ENCODE measurements at places on chromosomes 13 and 19. TPM values are rescaled to one million over a fixed set of nuclear protein-coding genes. Genes with fewer than 3 reads are reported as not detected.

GRCh38 chr19:50638600-50638999 is 1.1 kb downstream of the SYT3 start:
- peak overlapping the region; percentile 70 for H3K4me3 ChIP-seq
- H3K4me1 ChIP-seq: peaks cover 9% of the 10 kb centered on the region
- peaks cover 89% of the 10 kb centered on the region for H3K27me3 ChIP-seq
- no peak for DNase-seq

UPK1A gene
- total RNA-seq: not detected

UCHL3 gene
- 23.2 TPM for total RNA-seq

CCNE1 gene
- total RNA-seq: 3.1 TPM

DNA sequence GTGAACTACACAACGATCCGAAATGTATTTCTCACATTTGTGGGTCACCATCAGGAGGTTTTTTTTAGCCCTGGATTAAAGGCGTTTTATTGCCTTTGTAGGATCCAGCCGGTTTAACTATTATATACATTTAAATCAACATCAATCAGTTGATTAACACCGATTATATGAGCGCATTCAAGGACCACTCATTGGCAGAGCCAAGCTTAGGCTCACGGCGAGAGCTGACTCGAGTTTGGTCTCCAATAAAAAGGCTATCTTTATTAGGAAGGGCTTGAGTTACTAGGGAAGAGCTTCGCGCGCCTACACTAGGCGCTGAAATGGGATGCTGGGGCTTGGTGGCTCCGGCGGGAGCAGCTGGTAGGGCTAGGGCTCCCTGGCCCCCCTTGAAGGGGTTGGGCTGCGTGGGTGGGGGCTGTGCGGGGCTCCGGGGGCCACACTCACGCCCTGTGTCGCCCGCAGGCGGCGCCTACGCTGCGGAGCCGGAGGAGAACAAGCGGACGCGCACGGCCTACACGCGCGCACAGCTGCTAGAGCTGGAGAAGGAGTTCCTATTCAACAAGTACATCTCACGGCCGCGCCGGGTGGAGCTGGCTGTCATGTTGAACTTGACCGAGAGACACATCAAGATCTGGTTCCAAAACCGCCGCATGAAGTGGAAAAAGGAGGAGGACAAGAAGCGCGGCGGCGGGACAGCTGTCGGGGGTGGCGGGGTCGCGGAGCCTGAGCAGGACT is 4.2 kb downstream of the PDX1 start:
- H3K27ac ChIP-seq: no peak overlapping the region
- H3K27me3 ChIP-seq: peaks cover 100% of the 10 kb centered on the region
- no peak overlapping the region for H3K4me3 ChIP-seq
- H3K4me1 ChIP-seq: peaks cover 35% of the 10 kb centered on the region
- no peak for DNase-seq
- H3K36me3 ChIP-seq: no peaks in the 10 kb centered on the region

DNA sequence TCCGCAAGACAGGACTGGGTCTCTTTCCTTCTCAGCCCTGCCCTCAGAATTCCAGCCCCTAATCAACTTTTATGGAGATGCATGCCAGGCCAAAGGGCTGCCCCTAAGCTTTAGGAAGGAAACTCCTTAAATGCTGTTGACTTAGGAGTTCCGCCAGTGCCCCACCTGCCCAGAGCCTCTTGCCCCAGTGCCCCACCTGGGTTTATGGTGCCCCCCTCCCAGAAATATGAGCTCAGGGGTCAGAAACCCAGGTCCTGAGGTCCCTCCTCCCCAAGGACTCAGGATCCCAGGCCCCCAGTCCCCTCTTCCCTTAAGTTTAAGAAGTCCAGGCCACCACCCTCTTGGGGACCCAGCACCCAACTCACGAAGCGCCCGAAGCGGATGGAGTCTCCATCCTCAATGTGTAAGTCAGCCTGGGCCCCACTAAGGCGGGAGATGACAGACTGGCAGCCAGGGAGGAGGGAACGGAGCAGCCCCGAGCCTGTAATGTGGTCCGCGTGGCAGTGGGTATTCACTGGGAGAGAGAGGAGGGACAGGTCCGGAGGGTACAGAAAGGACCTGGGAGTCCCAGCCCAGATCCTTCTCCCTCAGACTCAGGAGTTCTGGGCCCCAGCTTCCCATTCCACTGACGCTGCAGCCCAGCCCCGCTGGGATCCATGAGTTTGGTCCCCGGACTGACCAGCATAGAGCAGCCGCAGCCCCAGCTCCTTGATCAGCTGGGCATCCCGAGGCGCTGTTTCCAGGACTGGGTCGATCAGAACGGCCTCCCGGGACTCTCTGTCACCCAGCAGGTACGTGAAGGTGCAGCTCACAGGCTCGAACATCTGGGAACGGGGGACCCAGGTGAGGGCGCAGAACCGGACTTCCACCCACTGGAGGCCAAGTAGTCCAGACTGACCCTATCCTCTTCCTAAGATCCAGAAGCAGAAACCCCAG is 897 bp downstream of the ETHE1 start:
- no peaks in the 10 kb centered on the region for H3K36me3 ChIP-seq
- H3K4me3 ChIP-seq: peak overlapping the region; percentile 94
- peaks cover 41% of the 10 kb centered on the region for H3K4me1 ChIP-seq
- H3K27ac ChIP-seq: peak overlapping the region; percentile 91
- DNase-seq: peak; percentile 20
- no peaks in the 10 kb centered on the region for H3K27me3 ChIP-seq

- no peaks in the 10 kb centered on the region for H3K36me3 ChIP-seq
- DNase-seq: no peak
- peaks cover 6% of the 10 kb centered on the region for H3K27me3 ChIP-seq
- H3K4me3 ChIP-seq: no peak overlapping the region
- no peaks in the 10 kb centered on the region for H3K4me1 ChIP-seq
Measured at GRCh38 chr19:42655748-42656147, 61.0 kb upstream of the CEACAM8 start.

LHB gene
- not detected for total RNA-seq

- no peaks in the 10 kb centered on the region for H3K27me3 ChIP-seq
- peaks cover 50% of the 10 kb centered on the region for H3K36me3 ChIP-seq
- H3K4me3 ChIP-seq: no peak overlapping the region
- no peak for DNase-seq
Measured at GRCh38 chr19:55390461-55390880, 4.7 kb downstream of the RPL28 start.

DNA sequence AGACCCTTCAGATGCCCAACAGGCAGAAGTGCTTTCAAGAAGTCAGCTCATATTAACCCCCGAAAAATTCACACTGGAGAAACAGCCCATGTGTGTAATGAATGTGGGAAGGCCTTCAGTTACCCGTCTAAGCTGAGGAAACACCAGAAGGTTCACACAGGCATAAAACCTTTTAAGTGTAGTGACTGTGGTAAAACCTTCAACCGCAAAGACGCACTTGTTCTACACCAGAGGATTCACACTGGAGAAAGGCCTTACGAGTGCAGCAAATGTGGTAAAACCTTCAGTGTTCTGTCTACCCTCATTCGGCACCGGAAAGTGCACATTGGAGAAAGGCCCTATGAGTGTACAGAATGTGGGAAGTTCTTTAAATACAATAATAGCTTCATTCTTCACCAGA is 8.6 kb downstream of the ZNF584 start:
- no peaks in the 10 kb centered on the region for H3K27me3 ChIP-seq
- peaks cover 54% of the 10 kb centered on the region for H3K36me3 ChIP-seq
- H3K27ac ChIP-seq: no peak overlapping the region

DNA sequence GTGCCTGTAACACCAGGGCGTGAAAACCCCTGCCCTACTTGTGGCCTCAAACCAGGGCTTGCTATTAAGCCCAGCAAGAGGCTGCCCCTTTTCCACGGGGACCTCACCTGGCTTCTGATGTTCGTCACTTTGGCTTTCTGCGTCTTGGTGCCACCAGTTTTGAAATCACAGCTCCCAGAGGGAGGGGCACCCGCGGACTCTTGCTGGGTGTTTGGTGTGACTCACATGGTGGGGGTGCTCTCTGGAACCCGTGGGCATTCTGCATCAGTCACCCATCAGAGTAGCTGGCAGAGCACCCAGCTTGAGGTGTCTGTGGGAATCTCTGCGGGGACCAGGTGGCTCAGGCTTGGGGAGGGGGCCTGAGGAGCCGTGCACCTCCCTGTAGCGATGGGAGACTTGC is 19.2 kb downstream of the SIPA1L3 start:
- H3K36me3 ChIP-seq: no peaks in the 10 kb centered on the region
- DNase-seq: no peak
- H3K27ac ChIP-seq: no peak overlapping the region
- no peak overlapping the region for H3K4me3 ChIP-seq
- H3K27me3 ChIP-seq: no peaks in the 10 kb centered on the region
- peaks cover under 1% of the 10 kb centered on the region for H3K4me1 ChIP-seq
